ENCODE measurements at places on chromosomes 11 and 22.

- DNase-seq, result no peak
Measured at GRCh38 chr11:35714882-35715627, 52.5 kb downstream of the TRIM44 start.

DNA sequence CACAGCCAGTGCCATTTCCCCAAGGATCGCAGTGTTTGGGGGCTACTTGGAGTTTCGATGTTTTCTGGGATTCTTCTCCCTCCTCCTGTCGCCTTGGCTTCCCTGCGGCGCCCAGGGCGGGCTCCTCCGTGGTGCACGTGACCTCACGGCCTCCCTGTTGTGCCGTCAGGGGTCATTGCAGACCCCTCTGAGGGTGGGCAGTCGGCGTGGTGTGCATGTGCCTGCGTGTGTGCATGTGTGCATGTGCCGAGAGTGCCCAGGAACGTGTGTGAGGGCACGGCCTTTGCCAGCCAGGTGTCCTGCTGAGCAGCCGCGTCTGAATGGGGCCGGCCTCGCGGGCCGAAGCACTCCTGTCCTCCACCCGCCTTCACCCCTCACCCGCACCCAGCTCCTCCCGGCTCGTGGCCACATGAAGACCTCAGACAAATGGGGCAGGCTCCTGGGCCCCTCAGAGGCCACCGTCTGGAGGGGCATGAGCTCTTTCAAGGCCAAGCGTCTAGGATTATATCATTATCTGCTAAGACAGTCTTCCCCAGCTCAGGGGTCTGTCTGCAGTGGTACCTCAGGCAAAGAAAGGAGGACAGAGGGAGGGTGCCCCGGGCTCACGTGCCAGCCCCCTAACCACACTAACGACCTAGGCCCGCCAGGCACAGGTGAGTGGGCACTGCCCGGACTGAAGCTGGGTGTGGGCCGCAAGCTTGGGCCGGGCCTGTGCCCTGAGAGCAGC, 9.4 kb upstream of the MRPL23 start:
- no peak for DNase-seq

DNA sequence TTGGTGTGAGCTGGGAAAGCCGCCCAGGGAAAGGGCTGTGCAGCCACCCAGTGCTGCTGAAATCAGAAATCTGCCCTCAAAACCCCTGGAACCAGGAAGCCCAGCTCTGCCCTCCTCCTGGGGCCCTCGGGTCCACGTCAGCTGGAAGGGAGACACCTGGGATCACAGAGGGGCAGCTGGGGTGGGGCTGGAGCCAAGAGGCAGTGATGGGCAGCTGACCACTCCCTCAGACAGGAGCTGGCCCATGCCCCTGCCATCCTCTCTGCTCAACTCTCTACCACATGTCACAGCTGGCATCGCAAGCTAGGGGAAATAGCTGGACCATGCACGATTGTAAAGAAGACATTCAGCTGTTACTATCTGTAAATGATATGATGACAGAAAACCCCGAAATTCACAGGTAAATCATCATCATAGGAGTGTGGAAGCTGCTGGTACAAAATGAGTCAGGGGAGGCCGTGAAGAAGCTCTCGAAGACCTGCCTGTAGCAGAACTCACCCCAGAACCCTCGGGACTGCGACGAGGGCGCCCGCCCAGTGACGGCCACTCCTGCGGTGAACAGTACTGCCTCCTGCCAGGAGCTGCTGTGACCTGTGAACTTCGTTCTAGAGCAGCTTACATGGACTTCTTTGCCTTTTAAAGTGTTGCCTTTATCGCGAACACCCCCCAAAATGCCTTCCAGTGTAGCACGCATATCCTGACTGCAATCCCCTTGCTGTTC, 55.9 kb downstream of the CERK start:
- no peak for DNase-seq

- no peak for DNase-seq
Measured at GRCh38 chr11:64028398-64029115, 7.2 kb upstream of the FLRT1 start.

DNA sequence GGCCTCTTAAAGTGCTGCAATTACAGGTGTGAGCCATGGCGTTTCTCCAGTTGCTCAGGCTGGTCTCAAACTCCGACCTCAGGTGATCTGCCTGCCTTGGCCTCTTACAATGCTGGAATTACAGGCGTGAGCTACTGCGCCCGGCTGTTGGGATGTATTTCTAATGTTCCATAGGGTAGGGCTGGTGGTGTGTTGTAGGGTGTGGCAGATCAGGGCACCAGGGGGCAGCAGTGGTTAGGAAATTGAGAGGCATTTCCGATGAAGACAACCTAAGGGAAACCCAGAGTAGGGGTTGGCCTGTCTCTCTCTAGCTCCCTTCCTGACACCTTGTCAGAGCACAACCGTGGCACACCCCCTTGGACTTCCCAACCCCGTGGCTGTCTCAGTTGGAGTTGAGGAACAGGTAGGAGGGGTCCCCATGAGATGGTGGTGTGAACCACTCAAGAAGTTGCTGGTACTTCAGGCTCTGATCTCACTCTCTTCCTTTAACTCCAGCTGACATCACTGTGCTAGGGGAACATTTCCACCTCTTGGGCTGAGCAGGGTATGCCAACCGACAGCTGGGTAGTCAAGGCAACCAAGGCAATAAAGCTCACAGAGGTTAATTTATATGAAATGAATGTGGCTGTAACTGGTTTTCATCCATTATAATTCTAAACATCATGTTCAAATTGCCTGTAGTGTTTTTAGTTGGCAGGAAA, 33.0 kb downstream of the YWHAH start:
- DNase-seq, result peak; percentile 47

DNA sequence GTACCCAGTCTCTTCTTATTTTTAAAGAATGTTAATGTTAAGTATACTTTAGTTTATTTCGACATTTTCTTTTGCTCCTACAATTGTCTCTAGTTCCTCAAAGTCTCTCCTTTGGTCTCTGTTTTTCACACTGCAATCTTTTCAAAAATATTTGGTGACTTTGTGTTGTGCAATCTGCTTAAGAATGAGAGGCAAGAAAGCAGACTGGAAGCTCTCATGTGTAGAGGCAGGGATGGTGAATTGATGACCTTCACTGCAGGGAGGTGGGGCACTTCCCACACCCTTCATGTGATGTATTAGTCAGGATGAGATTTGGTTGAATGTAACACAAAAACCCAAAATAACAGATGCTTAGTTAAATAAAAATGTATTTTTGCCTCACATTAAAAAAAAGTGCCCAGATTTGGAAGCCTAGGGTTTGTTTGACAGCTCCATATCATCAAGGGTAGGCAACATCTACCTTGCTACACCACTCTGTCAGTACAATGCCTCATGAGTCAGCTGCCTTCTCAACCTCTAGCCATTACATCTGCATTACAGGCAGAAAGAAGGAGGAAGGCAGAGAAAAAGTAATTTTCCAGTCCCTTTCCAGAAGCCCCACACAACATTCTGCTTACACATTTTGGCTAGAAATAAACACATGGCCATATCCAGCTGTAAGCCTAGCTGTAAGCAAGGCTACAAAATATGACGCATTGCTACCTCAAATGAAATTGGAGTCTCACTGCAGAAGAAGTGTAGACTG, 3.8 kb upstream of the MMP27 start:
- no peak for DNase-seq

GRCh38 chr22:36405221-36405661, 17.5 kb upstream of the MYH9 start:
- DNase-seq, result no peak

DNA sequence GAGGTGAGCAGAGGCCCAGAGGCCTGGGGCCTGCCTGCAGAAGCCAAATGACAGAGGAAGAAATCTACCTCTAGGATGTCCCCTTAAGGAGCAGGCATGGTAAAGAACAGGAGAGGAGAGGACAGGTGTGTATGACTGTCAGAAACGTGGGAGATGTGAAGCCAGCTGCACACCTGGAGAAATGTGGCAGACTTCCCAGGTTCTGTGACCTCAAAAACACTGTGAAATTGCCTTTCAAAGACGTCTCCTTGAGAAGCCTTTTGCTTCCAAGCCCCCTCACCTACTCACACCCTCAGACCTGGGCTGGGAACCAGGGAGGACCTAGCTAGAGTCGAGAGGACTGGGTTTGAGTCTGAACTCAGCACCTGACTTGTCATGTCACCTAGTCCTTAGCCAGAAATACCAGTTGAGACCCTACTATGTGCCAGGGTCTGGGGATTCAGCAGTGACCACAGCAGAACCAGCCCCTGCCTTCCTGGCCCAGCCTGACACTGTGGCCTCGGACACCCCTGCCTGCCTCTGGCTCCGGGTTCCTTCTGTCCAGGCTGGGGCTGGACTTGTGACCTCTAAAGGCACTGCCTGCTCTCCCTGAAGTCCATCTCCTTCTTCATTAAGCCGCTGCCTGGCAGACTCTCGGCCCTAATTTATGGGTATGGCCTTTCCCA, 5.6 kb downstream of the TPBGL start:
- DNase-seq, result no peak

DNA sequence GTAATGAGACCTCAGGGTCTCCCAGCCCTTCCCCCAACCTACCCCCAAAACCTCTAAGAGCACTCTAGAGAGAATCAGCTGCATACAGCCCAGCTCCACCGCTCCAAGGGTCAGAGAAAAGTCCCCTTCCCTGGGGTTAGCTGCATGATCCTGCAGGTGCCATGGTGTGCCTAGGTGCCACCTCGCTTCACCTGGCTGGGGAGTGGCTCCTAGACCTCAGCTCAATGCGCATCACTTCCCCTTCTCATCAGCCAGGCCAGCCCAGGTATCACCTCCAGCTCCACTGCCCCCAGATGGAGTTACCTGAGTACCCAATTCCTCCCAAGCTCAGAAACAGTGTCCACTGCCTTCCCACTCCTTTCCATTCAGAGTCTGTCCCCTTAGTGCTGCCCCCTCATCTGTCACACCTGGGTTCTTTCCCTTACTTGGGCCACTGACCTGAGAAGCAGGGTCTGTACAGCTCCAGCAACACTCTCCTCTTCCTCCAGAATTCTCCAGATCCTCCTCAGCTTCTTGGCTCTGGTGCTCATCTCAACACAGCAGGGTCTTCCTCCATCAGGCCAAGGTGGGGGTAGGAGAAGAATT, 1.3 kb downstream of the STARD10 start:
- no peak for DNase-seq

GRCh38 chr11:62553839-62554361, 7.3 kb upstream of the AHNAK start:
- DNase-seq, result no peak

DNA sequence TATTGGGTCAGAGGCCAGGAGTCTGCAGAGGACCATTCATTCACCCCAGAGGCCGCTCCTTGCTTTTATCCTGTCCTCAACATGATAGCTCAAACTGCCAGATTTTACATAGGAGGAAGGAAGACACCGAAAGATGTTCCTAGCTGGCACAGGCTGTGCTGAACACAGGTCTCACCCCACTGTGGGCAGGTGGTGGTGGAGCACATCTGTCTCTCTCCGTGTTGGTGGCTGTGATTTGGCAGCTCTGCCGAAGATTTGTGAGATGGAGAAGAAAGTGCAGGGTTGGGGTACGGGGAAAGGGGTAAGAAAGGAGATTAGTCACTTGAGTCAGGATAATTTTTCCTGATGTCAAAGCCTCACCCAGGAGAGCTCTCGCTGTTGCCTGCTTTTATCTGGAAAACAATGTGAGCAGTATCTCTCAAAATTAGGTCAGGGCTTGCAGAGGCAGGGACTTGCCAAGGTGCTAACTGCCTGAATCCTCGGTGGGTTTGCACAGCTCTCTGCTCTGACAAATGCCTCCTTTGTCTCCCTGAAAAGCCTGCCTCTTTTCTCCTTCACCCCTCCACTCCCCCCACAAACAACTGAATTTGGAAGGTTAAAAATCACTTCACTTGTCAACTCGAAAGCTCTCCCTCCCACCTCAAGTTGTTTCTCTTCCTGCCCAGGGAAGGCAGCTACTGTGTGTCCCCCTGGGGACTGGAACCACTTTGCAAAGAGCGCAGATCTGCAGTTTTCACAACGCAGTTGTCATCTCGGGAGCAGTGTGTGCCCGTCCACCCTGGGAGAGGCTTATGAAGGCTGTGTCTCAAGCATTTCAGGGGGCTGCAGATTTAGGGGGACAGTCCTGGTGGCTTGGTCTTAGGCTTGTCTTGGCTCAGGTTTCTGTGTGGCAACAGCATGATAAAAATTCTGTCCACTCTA, 299.7 kb downstream of the ST3GAL4 start:
- no peak for DNase-seq

DNA sequence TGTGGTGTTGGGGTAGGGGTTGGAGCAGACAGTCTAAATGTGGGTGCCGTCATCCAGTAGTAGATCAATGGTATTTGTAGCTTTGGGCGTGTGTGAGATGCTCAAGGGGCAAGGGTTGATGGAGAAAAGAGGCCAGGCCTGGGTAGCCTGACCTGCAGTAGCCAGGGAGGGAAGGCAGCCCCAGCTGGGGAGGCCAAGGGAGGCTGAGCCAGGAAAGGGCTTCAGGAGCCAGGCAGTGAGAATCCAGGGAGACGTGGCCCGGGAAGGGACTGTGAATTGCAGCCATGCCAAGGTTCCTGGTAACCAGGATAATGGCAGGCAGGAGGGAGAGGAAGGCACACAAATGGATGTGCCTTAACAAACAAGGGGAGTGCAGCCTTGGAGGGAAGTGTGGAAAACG, 2.5 kb upstream of the DERL3 start:
- DNase-seq, result no peak

GRCh38 chr22:43501878-43502277, 90.1 kb downstream of the MPPED1 start:
- no peak for DNase-seq

DNA sequence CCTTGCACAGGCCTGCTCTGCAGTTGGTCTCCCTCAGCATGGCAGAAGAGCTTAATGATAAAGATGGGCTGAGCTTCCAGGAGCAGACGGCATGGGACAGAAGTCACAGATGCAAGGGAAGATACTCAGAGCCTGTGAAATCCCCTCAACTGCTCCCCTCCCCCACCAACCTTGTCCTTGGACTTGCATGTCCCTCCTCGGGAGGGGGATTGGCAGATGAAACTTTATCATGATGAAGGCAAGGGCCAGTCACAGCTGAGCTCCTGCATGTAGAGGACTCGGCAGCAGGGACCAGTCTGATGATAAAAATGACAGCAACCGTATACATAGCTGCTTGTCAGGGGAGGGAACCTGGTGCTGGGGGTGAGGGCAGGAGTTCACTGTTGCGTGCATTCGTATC, 6.8 kb upstream of the SLC22A8 start:
- no peak for DNase-seq

GRCh38 chr11:119188887-119189286, 3.6 kb downstream of the NHERF4 start:
- DNase-seq, result no peak

GRCh38 chr11:133975488-133975849, 18.7 kb upstream of the IGSF9B start:
- no peak for DNase-seq

DNA sequence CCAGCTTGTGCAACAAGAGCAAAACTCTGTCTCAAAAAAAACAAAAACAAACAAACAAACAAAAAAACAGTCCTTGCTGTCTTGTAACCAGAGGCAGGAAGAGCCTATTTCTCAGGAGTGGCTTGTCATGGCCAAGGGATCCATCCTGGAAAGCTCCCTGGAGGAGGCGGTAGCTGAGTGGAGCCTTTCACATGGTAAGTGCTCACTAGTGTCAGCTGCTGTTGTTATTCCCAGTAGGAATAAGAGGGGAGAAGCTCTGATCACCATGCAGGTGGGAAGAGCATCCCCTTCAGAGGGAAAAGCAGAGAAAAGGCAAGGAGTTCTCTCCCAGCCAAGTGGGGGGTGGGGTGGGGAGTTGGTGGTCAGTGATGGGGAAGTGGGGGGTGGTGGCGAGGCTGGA, 54.6 kb upstream of the WNT7B start:
- DNase-seq, result no peak
